ENCODE measurements at places on chromosomes 4 and X.
A peak's percentile ranks its signal among the peaks of the same experiment; 100 is the strongest.

DNA sequence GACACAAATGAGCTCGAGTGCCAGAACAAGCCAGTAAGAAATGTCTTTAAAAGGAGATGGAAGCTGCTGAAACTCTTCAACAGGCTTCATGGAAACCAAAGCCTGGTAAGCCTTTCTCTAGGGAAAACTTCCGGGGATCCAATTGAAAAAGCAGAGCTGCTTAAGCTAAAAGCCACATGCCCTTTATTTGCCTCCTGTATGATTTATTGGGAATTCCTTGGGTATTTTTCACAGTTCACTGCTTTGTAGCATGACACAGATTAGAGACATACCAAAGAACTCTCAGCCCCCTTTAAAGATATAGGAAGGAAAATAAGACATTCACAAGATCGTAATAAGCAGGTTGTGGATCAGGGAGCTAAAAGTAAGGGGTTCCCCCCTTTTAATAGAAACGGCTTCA lies 6.5 kb upstream of the ARHGAP6 start:
- DNase-seq = no peak

- no peak for DNase-seq
These were observed 13.8 kb upstream of the SH3TC1 start for GRCh38 chr4:8185295-8185694.

GRCh38 chr4:165364452-165365080 lies 14.2 kb upstream of the CPE start:
- DNase-seq = peak; percentile 16

DNA sequence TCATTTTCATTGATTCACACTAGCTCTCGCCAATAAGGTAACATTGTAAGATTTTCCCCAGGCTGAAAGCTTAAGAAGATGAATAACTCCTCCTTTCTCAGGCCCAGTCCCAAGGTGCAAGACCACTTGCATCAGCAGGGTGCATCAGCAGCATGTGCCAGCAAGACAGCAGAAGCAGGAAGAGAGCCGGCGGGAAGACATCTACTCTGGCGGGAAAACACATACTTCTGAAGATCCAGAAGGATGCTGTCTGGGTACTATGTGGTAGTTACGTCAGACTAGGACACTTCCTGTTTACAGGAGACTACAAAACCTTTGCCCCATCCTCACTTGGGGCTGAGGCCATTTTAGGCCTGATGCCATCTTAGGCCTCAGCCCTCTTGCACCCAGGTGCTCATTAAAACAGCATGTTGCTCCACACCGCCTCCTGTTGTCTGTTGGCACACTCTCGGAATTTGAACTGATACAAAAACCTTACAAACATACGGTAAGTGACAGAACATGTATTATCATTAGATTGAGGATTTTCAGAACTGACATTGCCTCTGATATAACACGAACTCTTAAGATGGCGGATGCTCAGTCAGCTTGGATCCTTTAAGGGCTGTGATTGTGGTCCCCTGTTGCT lies 886.5 kb upstream of the EPHA5 start:
- no peak for DNase-seq

GRCh38 chrX:76555816-76556215 lies 128.3 kb downstream of the MAGEE1 start:
- DNase-seq = no peak

- peak; percentile 48 for DNase-seq
These were observed 82.1 kb downstream of the SLC39A8 start for GRCh38 chr4:102263024-102263787.

DNA sequence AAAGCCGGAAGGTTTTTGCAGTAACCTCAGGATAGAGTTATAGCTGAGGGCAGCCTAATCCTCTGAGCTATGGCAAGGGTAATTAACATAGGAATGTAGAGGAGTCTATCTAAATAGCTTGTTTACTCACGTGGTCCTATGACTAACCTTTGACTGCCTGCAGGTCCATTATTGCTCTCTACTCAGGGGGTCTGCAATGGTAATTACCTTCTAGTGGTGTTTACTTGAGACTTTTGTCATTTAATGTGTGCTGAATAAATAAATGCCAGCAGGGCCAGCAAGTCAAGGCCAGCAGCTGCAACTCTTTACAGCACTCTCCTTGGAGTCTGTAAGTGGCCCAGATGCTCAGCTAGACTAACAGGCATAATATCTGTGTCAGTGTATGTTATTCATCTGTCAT lies 212.7 kb upstream of the FMR1 start:
- no peak for DNase-seq

DNA sequence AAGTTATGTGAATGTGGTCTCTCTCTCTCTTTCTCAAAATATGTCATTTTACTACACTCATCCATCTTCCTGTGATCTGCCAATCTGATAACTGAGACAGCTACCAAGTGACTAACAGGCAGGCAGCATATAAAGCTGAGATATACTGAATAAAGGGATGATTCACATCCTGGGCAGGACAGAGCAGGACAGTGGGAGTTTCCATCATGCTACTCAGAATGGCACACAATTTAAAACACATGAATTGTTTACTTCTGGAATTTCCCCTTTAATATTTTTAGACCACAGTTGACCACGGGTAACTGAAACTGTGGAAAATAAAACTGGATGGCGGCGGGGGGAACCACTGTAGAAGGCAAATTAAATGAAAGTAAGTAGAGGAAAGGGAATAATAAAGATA lies 58.6 kb upstream of the DCTD start:
- DNase-seq = peak; percentile 73

GRCh38 chr4:21827575-21827974 lies 121.0 kb downstream of the KCNIP4 start:
- no peak for DNase-seq

DNA sequence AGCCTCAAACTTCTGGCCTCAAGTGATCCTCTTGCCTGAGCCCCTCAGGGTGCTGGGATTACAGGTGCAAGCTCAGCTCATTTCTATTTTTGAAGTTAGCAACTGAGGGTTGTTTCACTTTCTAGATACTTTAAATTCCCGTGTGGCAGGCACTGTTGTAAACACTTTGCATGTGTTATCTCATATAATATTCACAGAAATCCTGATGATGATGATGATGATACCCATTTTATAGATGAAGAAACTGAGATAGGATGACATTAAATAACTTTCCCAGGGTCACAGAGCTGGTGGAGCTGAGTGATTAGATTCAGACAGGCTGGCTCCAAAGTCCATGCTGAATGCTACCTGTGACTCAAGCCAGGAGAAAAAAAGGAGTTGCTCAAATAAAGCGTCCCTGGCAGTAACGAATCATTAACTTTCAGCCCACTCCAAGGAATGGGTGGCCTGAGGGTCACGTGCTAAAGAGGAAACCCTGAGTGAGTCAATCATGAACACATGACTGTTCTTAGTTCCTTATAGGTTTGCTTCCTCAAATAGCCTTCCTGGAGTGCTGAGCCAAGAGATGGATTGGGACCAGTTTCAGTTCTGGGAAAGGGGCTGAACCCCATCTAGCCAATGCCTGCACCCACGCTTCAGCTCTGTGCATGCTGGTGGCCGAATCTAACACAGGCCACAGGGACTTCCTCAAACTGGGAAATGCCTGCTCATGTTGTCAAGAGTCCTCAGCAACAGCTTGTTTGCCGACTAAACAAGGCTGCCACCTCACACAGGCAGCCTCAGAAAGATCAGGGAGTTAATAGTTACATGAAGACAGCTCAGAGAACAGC lies 52.8 kb downstream of the RBM47 start:
- DNase-seq = peak; percentile 74

DNA sequence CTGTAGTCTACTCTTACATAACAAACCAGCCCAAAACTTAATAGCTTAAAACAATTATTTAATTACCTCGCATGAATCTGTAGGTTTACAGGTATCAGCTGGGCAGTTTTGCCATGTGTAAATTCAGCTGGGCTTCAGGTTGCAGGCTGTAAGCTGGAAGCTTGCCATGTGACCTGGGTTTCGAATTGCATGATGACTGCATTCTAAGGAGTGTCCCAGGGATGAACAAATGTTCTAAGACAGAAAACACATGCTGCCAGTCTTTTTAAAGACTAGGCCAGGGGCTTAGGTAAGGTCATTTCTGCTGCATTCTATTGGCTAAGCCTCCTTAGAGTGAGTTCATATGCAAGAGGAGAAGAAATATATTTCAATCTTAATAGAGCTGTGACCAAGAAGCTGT lies 44.8 kb downstream of the GRIA2 start:
- no peak for DNase-seq
